Stimulated activated CD4-positive, alpha-beta T cell treated with anti-CD3 and anti-CD28 coated beads, Interleukin-2, amount 100 ng/mL, for 48 hours (primary cell): ENCODE measurements at places on chromosomes 13 and 19.

- no peak for DNase-seq
Measured at GRCh38 chr19:19677579-19677978, 8.9 kb downstream of the ZNF101 start.

DNA sequence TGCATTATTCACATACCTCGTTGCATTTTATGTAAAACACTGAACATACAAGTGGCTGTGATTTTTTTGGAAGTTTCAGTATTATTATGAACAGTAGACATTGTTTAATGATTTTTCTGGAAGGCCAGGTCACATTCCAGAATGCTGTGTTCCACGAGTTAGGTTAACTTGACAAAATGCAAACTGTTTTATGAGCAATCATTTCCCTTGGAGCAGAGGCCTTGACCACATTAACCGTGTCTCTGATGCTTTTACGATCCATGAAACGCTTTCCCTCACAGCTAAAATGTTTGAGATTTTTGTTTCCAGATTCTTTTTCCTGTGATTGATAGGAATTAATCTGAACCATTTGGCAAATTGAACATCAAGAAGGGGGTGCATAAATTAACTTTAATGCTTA lies 57.8 kb downstream of the MBNL2 start:
- DNase-seq, result no peak

- no peak for DNase-seq
Measured at GRCh38 chr13:100520936-100521850, 67.4 kb downstream of the GGACT start.

- DNase-seq, result no peak
Measured at GRCh38 chr13:45996631-45997030, 55.9 kb downstream of the ZC3H13 start.

- DNase-seq, result no peak
Measured at GRCh38 chr13:64186071-64186470, 2770.4 kb upstream of the PCDH20 start.

DNA sequence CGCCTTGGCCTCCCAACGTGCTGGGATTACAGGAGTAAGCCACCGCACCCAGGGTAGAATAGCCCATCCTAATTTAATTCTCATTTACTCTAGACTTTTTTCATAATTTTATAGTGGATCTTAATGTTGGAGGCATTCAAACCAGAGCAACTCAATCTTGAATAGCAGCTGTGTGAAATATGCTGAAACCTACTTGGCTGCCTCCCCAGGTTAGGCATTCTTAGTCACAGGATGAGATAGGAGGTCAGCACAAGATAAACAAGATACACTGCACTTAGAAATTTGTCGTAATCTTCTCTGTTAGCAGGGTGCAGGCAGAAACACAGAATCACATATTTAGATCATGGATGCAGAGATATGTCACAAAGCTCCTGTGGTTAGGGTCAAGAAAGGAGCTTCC lies 2.7 kb upstream of the ZNF43 start:
- no peak for DNase-seq

DNA sequence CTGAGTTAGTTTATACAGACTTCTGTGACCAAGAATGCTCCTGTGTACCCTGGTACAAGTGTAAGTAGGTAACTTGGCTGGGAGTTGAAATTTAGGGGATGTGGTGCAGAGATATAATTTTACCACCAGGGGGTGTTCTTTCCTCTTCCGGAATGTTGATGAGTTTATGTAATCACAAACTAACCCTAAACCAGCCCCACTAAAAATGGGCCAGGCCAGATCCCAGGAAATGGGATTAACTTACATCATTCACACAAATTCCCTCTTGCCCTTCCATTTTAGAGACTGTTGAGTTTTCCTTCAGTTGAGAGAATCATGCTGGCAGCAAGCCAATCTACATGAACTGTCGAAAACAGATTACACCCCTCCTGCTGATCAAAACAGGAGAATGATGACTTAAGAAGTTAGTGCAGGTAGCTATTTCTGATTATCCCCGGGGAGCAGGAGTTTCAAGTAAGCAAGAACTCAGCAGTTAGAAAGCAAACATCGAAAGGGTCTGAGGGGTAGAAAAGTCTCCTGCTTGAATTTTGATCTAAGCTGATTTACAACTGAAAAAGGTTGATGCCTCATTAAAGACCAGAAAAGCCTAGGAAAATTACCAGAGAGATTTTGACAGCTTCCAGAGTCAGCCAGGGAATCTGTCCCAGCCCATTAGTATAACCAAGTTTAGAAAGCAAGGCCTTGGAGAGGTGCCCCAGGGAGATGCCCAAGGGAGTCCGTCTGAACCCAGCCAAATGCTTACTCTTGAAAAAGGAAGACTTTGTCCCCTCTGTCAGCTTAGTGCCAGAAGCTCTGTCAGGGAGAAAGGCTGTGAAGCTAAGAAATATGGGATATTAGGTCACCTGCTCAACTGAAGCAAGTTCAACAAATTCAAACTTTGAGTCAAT lies 32.3 kb upstream of the MED4 start:
- DNase-seq, result peak; percentile 19

DNA sequence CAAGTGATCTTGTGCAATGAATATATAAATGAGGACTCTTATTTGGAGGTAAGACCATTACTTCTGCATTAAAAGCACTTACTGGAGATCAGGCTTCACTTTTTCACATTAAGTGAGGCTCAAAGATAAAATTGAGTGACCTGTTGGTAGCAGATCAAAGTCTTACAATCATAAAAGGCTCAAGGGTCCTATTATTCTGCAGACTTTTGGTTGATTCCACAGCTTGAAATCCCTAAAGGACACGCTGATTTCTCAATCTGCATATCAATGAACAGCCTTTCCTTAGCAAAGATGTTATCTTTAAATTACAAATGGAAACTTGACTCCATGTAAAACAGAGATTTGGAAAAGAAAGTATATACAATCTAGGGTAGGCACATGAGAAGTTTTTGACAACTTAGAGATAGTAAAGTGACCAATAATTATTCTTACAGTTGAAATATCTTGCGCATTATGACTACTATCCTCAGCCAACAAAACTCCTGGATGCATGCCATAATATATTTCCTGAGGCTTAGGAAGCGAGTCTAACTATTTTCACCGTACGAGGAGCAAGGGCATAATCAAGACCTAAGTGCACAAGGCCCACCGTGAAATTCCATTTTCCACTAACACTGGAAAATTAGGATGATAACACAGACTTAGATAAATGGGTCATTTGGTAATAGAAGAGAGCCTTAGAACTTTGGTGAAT lies 640.7 kb downstream of the LIG4 start:
- no peak for DNase-seq

DNA sequence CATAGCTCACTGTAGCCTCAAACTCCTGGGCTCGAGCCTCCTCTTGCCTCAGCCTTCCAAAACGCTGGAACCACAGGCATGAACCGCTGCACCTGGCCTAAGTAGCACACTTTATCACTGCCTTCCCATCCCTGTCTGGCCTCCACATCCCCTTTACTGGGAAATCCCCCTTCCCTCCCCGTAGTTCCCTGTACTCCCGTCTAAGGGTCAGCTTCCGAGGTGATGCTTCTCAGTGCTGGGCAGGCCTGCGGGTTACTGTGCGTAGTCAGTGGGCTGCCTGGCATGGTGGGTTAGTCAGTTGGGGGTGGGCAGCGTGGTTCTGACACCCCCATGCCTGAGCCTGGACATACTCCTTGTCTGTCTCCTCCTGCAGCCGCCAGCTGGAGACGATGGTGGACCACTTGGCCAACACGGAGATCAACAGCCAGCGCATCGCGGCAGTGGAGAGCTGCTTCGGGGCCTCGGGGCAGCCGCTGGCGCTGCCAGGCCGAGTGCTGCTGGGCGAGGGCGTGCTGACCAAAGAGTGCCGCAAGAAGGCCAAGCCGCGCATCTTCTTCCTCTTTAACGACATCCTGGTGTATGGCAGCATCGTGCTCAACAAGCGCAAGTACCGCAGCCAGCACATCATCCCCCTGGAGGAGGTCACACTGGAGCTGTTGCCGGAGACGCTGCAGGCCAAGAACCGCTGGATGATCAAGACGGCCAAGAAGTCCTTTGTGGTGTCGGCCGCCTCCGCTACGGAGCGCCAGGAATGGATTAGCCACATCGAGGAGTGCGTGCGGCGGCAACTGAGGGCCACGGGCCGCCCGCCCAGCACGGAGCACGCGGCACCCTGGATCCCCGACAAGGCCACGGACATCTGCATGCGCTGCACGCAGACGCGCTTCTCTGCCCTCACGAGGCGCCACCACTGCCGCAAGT lies 8.4 kb downstream of the PLEKHF1 start:
- DNase-seq, result no peak
